Glutamatergic neuron (in vitro differentiated cells): ENCODE measurements at places on chromosomes 11 and 22. TPM values are rescaled to one million over a fixed set of nuclear protein-coding genes. Genes with fewer than 3 reads are reported as not detected.

GRCh38 chr11:105315287-105315686 is 175.7 kb upstream of the CARD18 start:
- no peak for DNase-seq

DNA sequence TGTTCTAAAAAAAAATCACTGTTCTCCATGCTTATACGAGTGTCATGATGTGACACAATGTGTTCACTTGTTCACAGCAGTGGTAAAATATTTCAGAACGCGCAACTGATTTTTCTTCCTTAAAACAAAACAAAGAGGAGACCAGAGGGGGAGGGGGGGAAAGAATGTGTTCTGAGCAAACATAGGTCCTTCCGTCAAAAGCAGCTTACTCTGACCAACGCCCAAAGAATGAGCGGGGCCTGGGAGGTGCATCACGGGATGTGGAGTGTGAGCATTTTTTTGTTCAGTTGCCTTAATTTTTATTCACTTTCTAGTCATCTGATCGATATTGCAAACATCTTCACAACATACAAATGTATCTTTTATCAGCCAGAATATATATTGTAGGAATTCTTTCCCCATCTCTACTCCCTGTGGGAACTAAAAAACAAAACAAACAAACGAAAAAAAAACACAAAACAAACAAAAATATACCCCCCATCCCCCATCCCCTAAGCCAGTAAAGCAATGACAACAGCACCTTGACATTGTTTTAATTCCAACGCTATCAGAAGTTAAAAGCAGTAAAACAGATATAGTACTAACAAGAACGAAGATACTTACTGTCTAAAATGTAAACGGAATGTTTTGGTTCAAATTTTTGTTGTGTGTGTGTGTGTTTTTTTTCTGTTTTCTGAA is 43.3 kb downstream of the BDNF start:
- DNase-seq = no peak

DNA sequence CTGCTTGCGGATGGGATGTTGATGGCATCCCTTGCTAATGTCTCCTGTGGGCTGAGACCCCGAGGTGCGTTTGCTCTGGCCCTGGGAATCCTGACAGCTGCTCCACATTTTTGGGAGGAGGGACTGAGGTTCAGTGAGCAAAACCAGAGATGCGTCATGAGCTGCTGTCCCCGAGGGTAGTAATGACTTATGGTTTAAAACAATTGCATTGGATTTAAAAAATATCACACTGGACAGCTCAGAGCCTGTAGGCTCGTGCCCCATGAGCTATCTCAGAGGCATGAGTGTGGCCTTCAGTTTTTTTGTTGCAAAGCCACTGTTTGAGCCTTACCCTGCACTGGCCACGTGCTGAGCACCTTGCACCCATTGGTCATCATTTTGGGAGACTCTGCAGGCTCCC is 20.9 kb upstream of the PARVG start:
- DNase-seq = no peak

DNA sequence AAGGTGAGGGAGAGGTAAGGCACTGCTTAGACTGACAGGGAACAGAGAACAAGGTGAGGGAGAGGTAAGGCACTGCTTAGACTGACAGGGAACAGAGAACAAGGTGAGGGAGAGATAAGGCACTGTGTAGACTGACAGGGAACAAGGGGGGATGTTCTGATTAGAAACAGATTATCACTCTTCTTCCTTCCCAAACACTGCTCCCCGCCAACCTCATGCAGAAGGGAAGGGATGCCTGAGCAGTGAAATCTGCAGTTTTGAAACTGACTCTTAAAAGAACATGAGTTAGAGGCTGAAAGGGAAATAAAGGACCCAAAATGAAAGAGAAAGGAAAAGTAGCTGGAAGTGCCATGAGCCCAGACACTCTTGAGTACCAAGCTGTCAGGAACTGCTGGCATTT is 29.8 kb downstream of the NEFH start:
- DNase-seq = no peak

- no peak for DNase-seq
These were observed 83.6 kb downstream of the FLI1 start for GRCh38 chr11:128777369-128778011.

DNA sequence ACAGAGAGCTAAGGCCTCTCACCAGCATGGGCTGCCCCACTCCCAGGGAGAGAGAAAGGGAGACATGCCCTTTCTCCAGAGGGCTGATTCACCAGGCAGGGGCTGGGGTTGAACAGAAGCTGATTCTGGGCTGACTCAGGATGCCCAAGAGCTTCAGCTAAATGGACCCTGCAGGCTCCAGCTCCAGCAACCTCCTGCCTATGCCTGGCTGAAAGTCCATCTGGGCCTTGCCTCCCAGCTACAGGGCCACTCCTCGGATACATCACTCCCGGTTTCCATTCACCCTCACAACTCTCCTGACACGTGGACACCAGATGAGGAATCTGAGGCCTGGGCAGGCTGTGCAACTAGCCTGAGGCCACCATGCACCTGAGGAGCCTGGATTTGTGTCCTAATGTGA is 215.5 kb downstream of the BUD13 start:
- DNase-seq = no peak

- no peak for DNase-seq
These were observed 29.7 kb upstream of the SORL1-AS1 start for GRCh38 chr11:121482231-121483129.

GRCh38 chr11:128653801-128654231 is 40.1 kb upstream of the FLI1 start:
- no peak for DNase-seq

- no peak for DNase-seq
These were observed 26.6 kb downstream of the PARVA start for GRCh38 chr11:12403997-12404350.

- DNase-seq = no peak
These were observed 23.8 kb downstream of the WNT7B start for GRCh38 chr22:45953178-45953577.

- no peak for DNase-seq
These were observed 479.4 kb downstream of the JRKL start for GRCh38 chr11:96869207-96869606.

DNA sequence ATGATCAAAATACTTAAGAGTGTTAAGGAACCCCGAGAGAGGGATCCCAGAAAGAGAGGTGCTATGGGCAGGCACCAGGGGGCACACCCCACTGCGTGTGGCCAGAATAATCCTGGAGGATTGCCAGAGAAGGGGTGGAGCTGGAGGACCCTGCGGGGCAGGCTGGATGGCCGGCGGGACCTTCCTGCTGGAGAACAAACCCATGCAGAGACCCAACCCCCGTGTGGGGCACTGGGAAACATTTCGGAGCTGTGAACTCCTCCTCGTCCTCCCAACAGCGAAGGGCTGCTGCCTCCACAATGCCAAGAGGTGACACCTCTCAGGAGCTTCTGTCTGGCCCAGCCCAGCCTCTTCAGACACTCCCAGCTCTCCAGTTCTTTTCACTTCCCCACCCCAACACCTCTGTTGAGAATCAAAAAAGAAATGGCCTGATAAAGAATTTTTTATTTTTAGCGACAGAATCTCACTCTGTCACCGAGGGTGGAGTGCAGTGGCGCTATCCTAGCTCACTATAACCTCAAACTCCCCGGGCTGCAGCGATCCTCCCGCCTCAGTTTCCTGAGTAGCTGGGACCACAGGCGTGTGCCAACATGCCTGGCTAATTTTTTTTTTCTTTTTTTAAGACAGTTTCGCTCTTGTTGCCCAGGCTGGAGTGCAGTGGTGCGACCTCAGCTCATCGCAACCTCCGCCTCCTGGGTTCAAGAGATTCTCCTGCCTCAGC is 25.6 kb downstream of the RHOD start:
- no peak for DNase-seq

- DNase-seq = no peak
These were observed 65.2 kb downstream of the CSTPP1 start for GRCh38 chr11:47001781-47002181.

DNA sequence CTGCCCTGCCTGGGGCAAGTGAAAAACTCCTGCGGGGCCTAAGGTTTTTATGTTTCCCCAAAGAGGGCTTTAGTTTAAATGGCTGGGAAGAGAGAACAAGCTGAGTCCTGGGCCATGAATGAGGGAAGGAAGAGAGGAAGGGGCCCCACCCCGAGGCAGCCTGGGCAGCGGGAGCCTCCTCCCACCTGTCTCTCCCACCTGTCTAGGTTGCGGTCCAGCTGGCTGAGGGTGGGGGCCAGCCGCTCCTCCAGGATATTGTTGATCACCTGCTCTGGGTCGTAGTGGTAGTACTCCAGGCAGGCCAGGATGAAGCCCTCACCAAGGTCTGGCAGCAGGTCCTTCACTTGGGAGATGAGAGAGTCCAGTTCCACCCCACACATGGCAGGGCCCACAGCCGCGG is 34.6 kb downstream of the UQCR10 start:
- no peak for DNase-seq

DNA sequence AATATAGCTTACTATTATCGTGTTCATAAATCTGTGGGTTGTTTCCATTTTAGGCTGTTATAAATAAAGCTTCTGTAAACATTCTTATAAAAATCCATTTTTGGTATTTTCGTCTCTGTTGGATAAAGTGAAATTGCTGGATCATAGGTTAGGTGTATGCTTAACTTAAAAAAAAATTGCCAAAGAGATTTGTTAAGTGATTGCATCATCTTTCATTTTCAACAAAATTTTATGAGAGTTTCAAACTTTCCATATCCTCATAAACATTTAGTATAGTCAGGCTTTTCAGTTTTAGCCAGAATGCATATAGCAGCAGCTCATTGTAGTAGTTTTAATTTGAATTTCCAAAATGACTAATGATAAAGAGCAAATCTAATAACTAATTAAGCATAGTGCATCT is 146.7 kb upstream of the CNTN5 start:
- no peak for DNase-seq

- DNase-seq = no peak
These were observed 14.3 kb downstream of the OR52H1 start for GRCh38 chr11:5534046-5534445.

Gene TSSK2
- not detected for total RNA-seq

Gene ZBED5
- total RNA-seq = 83.4 TPM

Gene FAM180B
- not detected for total RNA-seq
